EL (cell line): ENCODE measurements at places on chromosomes 1 and 21.

GRCh38 chr21:39012326-39013230 is 170.7 kb downstream of the PSMG1 start:
- no peak for DNase-seq

DNA sequence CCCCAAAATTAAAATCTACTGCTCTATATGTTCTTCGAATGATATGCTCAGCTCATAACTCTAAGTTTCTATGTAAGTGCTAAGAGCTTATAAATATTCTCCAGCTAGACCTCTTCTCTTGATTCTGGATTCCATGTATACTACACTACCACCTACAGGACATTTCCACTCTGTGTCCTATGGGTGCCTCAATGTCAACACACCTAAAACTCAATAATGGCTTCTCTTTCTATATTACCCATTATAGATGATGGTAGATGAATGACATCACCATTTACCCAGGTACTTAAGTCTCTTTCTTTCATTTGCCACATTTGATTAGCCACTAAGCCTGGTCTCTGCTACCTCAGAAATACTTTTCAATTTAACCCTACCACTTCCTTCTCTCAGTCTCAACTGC is 41.3 kb downstream of the TBX19 start:
- DNase-seq = peak; percentile 45

GRCh38 chr1:28172713-28173150 is 3.8 kb downstream of the PTAFR start:
- peak; percentile 13 for DNase-seq

DNA sequence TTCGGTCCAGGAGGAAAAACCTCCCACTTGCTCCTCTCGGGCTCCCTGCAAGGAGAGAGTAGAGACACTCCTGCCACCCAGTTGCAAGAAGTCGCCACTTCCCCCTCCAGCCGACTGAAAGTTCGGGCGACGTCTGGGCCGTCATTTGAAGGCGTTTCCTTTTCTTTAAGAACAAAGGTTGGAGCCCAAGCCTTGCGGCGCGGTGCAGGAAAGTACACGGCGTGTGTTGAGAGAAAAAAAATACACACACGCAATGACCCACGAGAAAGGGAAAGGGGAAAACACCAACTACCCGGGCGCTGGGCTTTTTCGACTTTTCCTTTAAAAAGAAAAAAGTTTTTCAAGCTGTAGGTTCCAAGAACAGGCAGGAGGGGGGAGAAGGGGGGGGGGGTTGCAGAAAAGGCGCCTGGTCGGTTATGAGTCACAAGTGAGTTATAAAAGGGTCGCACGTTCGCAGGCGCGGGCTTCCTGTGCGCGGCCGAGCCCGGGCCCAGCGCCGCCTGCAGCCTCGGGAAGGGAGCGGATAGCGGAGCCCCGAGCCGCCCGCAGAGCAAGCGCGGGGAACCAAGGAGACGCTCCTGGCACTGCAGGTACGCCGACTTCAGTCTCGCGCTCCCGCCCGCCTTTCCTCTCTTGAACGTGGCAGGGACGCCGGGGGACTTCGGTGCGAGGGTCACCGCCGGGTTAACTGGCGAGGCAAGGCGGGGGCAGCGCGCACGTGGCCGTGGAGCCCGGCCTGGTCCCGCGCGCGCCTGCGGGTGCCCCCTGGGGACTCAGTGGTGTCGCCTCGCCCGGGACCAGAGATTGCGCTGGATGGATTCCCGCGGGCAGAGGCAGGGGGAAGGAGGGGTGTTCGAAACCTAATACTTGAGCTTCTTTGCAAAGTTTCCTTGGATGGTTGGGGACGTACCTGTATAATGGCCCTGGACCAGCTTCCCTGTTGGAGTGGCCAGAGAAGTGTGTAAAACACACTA is 45.3 kb downstream of the MRPL39 start:
- peak; percentile 87 for DNase-seq

GRCh38 chr1:225366552-225366951 is 61.3 kb downstream of the LBR start:
- DNase-seq = no peak

GRCh38 chr1:193348769-193349535 is 162.5 kb upstream of the B3GALT2 start:
- no peak for DNase-seq

GRCh38 chr1:2003541-2004131 is at the start of gene CFAP74:
Gene CFAP74, minus strand, starts transcription at chr1:2003786. Its CDS starts 12,830 bp downstream, at chr1:1990956.
- peak; percentile 34 for DNase-seq

DNA sequence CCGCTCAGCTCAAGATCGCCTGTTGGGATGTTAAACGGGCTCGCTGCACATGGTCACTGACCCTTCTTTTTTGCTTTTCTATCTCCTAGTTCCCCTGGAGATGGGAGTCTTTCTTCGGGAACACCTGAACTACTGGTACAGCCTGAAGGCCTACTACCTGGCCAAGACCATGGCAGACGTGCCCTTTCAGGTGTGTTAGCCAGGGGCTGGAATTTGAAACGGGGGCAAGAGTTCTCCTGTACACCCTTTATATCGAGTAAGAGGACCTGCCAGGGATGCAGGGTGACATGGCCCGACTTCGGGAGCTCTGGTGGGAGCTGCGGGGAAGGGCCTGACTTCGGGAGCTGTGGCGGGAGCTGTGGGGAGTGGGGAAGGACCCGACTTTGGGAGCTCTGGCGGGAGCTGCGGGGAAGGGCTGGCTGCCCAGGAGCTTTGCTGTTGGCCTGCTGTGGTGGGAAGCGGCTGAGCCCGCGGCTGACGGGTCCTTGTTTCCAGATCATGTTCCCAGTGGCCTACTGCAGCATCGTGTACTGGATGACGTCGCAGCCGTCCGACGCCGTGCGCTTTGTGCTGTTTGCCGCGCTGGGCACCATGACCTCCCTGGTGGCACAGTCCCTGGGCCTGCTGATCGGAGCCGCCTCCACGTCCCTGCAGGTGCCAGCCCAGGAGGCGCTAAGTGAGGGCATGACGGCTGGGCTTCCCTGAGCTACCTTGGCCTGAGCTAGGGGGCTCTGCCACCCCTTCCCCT is 24.0 kb downstream of the TFF3 start:
- DNase-seq = no peak

- DNase-seq = no peak
Measured at GRCh38 chr1:147246044-147246690, 3.7 kb downstream of the CHD1L start.
